Right atrium auricular region (tissue), 2 donors: ENCODE measurements at places on chromosomes 1 and 21. TPM values are rescaled to one million over a fixed set of nuclear protein-coding genes. Genes with fewer than 3 reads are reported as not detected.

DNA sequence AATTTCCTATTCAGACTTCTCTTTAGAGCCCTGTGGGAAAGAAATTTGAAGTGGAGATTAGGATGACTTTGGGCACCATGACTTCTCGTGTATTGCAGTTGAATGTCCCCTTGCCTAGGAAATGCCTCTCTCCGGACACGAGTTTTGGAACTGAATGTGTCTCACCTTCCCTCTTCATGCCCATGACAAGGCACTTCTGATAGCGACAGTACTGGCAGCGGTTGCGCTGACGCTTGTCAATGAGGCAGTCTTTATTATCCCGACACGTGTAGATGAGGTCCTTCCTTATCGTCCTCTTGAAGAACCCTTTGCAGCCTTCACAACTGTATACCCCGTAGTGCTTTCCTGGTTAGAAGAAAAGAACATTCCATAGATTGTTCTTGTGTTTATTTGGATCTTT lies 28.1 kb downstream of the RXRG start:
- H3K4me1 ChIP-seq = no peaks in the 10 kb centered on the region
- H3K27me3 ChIP-seq = no peaks in the 10 kb centered on the region
- H3K36me3 ChIP-seq = no peaks in the 10 kb centered on the region

GRCh38 chr1:22670352-22670975 lies 17.4 kb downstream of the C1QB start:
- H3K36me3 ChIP-seq = no peaks in the 10 kb centered on the region
- H3K27me3 ChIP-seq = no peaks in the 10 kb centered on the region
- no peak for DNase-seq
- no peak overlapping the region for H3K27ac ChIP-seq
- H3K4me1 ChIP-seq = no peaks in the 10 kb centered on the region

GRCh38 chr21:43198376-43198775 lies 29.6 kb downstream of the CRYAA start:
- H3K4me1 ChIP-seq = peaks cover 33% of the 10 kb centered on the region
- DNase-seq = no peak
- H3K27ac ChIP-seq = no peak overlapping the region
- H3K4me3 ChIP-seq = no peak overlapping the region

DNA sequence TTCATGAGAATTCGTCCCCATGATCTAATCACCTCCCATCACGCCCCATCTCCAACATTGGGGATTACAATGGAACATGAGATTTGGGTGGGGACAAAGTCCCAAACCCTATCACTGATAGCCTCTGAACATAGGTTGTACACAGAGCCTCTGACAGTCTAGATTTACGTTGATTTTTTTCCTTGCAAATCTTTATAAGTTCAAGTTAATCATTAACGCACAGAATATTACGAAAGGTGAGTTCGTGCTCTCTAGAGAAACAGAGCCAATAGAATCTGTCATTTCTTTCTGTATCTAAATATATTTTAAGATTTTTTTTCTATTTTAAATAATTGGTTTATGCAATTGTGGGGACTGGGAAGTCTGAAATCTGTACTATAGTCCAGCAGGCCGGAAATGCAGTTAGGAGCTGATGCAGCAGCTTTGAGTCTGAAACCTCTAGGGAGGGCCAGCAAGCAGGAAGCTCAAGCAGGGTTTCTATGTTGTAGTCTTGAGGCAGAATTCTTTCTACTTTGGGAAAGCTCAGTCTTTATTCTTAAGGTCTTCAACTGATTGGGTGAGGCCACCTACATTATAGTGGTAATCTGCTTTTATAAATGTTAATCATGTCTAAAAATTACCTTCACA lies 61.0 kb downstream of the SELENOF start:
- H3K4me1 ChIP-seq = no peaks in the 10 kb centered on the region
- DNase-seq = no peak
- no peak overlapping the region for H3K4me3 ChIP-seq
- no peak overlapping the region for H3K27ac ChIP-seq
- no peaks in the 10 kb centered on the region for H3K27me3 ChIP-seq

DNA sequence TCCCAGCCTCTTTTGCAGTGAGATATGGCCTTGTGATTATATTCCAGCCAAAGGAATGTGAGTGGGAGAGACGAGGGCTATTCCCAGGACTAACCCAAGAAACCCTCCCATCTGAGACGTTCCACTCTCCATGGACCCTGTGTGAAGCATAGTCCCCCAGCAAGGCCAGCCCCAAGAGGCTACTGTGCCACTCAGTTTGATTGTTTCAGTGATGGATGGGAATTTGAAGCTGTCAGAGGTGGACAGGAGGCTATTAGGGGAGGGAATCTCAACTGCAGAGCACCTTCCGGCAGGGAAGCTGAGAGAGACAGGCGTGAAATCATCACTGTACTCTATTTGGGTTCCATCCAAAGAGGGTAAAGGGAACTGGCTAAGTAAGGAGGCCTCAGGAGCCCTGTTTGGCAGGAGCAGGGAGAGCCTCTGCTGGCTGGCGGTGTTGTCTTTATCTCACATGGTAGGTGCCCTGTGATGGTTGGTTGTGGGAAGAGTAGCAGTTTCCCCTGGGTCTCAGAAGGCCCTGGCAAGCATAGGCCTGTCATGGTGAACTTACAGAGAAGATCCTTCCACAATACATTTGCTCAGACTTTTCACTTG lies 3.4 kb upstream of the TEX35 start:
- H3K4me3 ChIP-seq = no peak overlapping the region
- DNase-seq = no peak
- peak overlapping the region; percentile 83 for H3K27ac ChIP-seq
- H3K4me1 ChIP-seq = no peaks in the 10 kb centered on the region
- H3K27me3 ChIP-seq = no peaks in the 10 kb centered on the region

- H3K36me3 ChIP-seq = no peaks in the 10 kb centered on the region
- H3K4me3 ChIP-seq = no peak overlapping the region
- DNase-seq = peak; percentile 72
- peaks cover 15% of the 10 kb centered on the region for H3K4me1 ChIP-seq
- no peaks in the 10 kb centered on the region for H3K27me3 ChIP-seq
- H3K27ac ChIP-seq = peak overlapping the region; percentile 10
Observed at GRCh38 chr1:200415789-200416593, 6.2 kb upstream of the ZNF281 start.

DNA sequence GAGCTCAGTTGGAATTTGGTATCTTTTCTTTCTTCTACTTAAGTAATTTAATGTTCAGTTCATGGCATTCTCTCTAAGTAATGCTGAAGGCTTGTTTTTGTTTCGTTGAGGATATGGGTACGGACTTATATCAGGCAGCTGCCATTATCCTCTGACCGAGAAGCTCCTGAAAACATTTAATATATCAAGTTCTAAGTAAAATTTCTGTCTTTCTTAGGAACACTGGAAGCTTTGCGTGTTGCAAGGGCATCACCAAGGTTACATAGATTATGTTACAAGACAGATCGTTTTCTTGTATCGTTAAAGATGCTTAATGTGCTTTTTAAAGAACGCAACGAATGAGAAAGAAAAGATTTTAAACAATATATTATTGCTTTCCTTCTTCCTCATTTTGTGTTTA lies 1.0 kb upstream of the GALNT2 start:
- H3K27ac ChIP-seq = peak overlapping the region; percentile 89
- no peaks in the 10 kb centered on the region for H3K4me1 ChIP-seq
- DNase-seq = peak; percentile 18
- no peaks in the 10 kb centered on the region for H3K36me3 ChIP-seq

GRCh38 chr1:15945011-15945831 lies 30.7 kb downstream of the ZBTB17 start:
- no peak for DNase-seq
- no peak overlapping the region for H3K4me3 ChIP-seq
- no peak overlapping the region for H3K27ac ChIP-seq
- H3K27me3 ChIP-seq = no peaks in the 10 kb centered on the region

GRCh38 chr21:44817914-44818639 lies at the start of gene SUMO3:
TSS of gene SUMO3 (minus strand) at chr21:44818062. CDS start at chr21:44817968, 94 bp downstream.
- peaks cover 2% of the 10 kb centered on the region for H3K36me3 ChIP-seq
- H3K4me1 ChIP-seq = peaks cover 41% of the 10 kb centered on the region
- DNase-seq = peak; percentile 89
- no peaks in the 10 kb centered on the region for H3K27me3 ChIP-seq

Gene OR2T35
- total RNA-seq = not detected

Gene C1orf226
- 3.0 TPM for total RNA-seq

Gene EVA1C
- total RNA-seq = 45.9 TPM
